NCI-H748 treated with DMSO at 0.1 percent for 48 hours (cell line): ENCODE measurements at places on chromosomes 7 and 10.
A peak's percentile ranks its signal among the peaks of the same experiment; 100 is the strongest.

DNA sequence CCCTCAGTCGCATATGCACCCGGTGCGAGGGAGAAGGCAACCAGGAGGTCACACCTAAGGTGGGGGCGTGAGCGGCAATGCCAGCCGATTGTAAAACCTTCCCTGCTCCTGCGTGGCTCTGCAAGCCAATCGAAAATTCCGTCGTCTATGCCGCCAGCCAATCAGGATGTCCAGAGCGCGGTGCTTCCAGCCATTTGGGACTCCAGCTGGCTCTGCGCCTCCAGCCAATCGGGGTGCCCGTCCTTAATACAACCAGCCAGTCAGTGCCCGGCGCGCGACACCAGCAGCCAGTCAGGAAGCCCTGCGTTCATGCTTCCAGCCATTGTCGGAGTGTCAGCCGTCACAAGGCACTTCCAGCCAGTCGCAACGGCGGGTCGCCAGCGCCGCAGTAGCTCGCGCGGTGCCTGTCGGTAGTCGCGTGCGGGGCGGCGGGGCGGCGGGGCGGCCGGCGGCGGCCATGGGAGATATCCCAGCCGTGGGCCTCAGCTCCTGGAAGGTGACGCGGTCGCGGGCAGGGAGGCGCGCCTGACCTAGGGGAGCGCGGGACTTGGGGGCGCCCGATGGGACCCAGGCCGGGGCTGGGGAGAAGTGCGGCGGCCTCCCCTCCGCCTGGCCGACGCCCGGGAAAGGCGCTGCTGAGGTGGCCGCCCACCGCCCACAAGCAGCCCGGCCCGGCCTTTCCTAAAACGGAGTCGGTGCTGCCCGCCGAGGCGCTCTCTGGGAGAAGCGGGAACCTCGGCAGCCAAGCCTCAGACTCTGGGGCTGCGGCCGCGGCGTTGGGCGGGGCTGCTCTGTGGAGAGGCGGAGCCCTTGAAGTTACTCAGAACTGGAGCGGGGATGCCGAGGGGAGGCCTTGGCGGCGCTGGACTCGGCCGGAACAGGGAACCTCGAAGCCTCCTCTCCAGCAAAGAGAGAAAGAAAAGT, at the start of gene AKR1E2:
AKR1E2 (plus strand) TSS at position 340 of the 924 bp plus-strand sequence; CDS start at position 458, 118 bp downstream.
- peak; percentile 15 for DNase-seq

DNA sequence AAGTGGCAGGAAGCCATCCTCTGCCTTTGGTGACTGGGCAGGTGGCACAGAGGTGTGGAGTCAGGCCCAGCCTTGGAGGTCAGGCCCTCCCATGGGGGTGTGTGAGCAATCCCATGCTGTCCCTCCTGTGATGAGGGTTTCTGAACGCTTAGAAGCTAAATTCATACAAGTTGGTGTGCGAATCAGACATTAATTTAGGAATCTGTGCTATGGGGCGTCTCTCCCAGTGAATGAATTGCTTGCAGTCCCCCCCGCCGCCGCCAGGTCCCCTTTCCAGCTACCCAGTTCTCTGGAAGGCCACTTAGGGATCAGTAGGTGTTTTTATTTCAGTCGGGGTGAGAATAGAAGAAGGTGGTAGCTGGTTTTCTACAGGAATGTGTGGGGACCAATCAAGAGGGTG, 37.5 kb downstream of the LRRC18 start:
- no peak for DNase-seq

- no peak for DNase-seq
Observed at GRCh38 chr10:125823663-125824251, 411 bp downstream of the BCCIP start.

DNA sequence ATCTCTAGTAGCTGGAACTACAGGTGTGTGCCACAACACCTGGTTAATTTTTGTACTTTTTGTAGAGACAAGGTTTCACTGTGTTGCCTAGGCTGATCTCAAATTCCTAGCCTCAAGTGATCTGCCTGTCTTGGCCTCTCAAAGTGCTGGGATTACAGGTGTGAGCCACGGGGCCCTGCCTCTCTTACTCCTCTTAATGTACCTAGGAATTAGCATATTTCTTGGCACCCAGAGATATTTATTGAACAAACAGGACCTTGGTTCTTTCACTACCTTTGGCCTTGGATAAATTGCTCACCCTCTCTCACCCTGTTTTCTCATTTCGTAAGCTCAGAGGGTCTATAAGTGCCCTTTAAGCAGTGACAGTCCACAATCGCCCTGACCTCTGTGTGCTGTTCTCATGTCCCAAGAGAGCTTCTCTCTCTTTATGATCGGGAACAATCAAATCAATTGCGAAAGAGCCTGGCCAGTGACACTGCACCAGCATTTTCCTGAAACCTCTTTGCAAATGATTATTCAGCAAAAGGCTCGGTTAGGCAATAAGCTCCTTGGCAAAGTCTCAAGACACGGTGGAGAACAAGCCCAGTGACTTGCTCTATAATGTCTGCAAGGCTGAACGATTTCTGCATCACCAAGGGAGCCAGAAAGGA, 117.7 kb downstream of the APBB1IP start:
- DNase-seq = no peak

- DNase-seq = no peak
Observed at GRCh38 chr10:15796098-15796759, 64.1 kb downstream of the MINDY3 start.

GRCh38 chr10:76191336-76191735, 759.9 kb downstream of the LRMDA start:
- peak; percentile 30 for DNase-seq

GRCh38 chr7:102169651-102170392, 116.8 kb upstream of the SH2B2 start:
- peak; percentile 35 for DNase-seq

DNA sequence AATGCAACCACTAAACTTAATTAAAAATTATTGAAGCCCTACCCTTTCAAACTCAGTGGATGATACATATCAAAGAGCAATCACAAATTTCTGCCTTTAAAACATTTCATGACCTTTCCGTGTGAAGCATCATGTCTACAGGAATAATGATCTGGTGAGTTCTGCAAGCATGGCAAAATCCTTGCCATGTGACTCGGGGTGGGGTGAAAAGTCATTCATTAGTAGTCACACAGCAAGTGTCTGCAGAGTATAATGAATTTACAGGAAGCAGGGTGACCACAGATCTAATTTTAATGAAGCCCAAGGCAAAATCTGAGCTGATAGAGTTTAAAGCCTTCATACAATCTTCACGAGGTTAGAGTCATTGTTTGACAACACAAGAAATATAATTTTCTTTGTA, 351.9 kb downstream of the THSD7A start:
- DNase-seq = no peak

- no peak for DNase-seq
Observed at GRCh38 chr10:1020958-1021357, 4.7 kb downstream of the IDI2 start.

- DNase-seq = no peak
Observed at GRCh38 chr10:8158193-8159071, 103.9 kb downstream of the GATA3 start.

GRCh38 chr7:90710466-90710850, 114.3 kb downstream of the CDK14 start:
- no peak for DNase-seq

DNA sequence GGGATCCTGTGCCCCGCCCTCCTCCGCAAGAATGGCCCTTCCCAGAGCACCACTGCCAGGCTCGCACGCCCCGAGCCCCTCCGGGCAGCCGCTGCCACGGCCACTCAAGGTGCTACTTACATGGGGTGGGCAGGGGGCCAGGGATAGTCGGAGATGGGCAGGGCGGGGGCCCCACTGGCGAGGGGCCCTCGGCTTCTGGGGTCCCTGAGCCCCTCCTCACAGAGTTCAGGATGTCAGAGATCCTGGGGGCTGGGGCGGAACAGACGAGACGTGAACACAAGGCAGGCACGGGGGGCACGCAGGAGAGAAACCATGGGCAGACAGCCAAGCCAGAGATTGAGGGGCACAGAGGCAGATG, 25.6 kb downstream of the YKT6 start:
- DNase-seq = no peak

GRCh38 chr7:75573477-75574019, 81.4 kb downstream of the SPDYE5 start:
- DNase-seq = no peak

GRCh38 chr7:74180866-74181265, 6.7 kb downstream of the EIF4H start:
- no peak for DNase-seq

- DNase-seq = no peak
Observed at GRCh38 chr10:26969145-26969926, 108.6 kb upstream of the ABI1 start.

DNA sequence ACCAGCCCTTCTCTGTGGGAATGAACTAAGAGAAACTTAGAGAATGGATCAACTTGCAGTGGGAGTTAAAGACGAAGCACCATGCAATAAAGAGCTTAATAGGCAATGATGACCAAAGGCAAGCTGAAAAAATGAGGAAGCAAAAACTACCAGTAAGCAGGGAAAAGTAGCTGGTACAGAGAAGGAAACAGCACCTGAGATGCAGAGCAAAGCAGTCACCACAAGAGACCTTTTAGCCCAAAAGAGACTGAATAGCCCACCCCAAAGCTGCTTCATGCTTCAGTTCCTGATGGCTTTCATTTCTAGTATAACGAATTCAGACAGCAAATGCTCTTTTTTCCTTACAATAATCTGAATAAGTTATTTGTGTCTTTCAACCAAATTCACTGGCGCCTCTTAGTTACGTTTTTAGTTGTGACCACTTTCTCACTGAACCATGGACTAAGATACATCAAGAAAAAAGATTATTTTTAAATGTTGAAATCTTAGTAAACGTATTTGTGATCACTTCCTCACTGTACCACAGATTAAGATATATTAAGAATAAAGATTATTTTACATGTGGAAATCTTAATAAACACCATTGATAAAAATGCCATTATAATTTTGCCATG, 76.0 kb downstream of the USP6NL start:
- DNase-seq = no peak

- no peak for DNase-seq
Observed at GRCh38 chr7:53151496-53151895, 116.1 kb downstream of the POM121L12 start.

DNA sequence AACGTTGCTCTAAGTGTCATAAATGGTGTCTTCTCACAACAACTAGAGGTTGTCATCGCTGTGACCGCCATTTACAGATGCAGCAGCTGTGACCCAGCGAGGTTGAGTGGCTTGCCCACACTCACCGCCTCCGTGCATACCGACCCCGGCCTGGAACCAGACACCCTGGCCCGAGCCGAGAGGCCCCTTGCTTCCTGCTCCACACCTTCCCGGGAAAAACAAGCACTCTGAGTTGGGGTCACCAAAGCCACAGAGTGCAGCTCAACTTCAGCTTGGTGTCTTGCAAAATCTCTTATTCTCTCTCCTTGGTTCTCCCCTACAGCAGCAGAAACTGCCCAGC, 115.7 kb upstream of the PPP2R2D start:
- no peak for DNase-seq

DNA sequence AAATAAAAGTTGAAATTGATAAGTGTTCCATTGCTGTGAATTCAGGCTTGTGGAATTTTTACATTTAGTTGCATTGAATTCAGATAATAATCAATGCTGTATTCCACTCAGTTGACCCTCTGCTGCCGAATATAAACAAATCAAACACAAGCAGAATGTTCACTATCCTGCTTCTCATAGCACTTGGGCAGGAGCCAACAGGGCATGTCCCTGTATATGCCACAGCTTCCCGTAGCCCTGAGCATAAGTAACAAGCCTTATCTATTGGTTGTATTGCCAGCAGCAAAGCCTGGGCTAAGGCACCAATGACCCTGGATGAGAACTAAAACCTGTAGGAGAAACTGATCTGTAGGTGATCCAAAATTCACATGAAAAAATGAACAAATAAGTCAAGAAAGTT, 145.9 kb downstream of the ARHGAP12 start:
- no peak for DNase-seq

- no peak for DNase-seq
Observed at GRCh38 chr7:7237201-7237977, 55.0 kb downstream of the C1GALT1 start.

DNA sequence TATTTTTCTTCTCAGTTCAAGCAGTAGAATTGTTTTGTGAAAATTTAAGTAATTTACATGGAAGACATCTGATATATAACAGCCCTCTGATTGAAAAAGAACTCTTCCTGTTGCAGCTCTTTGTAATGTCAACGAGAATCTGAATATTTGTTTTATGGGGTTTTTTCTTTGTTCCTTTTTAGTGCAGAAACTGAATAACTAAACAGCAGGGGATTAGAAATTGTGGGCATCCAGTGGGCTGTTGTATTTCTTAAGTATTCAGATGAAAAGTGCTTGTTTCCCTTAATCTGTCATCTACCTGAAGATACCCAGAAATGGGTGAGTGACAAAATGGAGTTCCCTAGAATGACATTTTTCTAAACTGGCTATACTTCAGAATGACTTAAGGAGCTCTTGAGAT, 7.4 kb downstream of the ARL4A start:
- no peak for DNase-seq

GRCh38 chr7:141519623-141520022, 31.6 kb upstream of the AGK start:
- DNase-seq = no peak

DNA sequence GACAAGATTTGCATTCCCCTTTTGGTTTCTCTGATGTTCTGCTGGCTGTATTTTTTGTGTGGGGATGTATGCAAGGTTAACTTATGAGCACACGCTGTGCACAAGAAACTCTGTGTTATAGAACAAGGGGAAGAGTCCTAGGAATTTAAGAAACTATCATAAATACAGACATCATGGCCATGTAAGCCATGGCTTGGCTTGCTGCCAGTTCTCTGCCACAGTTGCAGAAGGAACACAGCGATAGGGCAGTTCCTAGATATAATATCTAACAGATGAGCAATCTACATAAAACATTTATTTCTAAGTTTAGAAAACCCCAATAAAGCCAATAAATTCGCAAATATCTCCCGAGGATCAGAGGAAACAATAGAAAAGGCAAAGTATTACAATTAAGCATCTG, 153.3 kb downstream of the LRRTM3 start:
- no peak for DNase-seq

GRCh38 chr7:88224601-88225275, 4.9 kb upstream of the SRI start:
- no peak for DNase-seq

GRCh38 chr7:129702316-129702715, 90.8 kb downstream of the NRF1 start:
- no peak for DNase-seq

- DNase-seq = no peak
Observed at GRCh38 chr10:104150139-104150538, 28.2 kb downstream of the SFR1 start.
